ENCODE measurements at places on chromosomes 4 and X.

- no peak for DNase-seq
These were observed 105.2 kb upstream of the LRPAP1 start for GRCh38 chr4:3637326-3638016.

DNA sequence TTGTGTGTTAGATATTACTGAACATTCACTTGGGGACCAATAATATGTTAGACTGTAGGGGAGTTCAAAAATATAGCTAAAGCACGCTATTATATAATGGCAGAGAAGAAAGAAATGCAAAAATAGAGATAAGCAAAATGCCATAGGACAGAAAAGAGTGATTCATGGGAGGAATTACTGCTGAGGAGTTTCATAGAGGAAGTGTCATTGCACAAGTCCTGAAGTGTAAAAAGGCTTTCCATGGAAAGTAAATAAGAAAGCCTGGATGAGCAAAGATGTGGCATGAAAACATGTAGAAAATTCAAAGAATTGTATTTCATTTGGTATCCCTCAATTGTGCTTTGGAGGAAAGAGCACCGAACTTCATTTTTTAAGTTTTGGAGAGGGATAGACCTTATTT is 14.5 kb downstream of the HMGB2 start:
- DNase-seq, result no peak

DNA sequence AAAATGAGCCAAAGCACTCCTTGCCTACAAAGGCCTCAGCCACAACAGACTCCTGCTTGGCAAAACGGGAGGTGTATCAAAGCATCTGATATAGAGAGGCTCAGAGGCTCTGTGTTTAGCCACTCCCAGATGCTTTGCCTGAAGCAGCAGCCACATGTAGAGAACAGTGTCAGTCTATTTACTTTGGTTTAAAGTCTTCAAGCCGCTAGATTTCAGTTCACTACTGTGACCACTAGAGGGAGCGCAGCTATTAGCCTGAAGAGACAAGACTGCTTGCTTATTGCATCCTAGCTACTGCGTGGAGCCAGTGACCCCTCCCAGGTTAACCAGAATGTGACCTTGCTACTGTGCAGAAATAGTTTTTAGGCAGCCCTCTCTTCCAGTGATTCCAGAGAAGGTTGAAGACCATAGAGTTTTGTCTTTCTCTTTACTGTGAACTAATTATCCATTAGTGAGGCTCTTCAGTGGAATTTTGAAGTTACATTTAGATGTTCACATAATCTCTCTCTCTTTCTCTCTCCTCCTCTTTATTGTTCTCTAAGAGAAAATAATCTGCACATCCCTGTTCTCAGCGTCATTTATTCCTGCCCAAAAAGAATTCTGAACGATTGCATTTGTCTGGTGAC is 39.3 kb downstream of the BMP3 start:
- peak; percentile 68 for DNase-seq

GRCh38 chr4:39450618-39451017 is 8.1 kb downstream of the RPL9 start:
- no peak for DNase-seq

- DNase-seq, result no peak
These were observed 31.1 kb downstream of the ART3 start for GRCh38 chr4:76105652-76106051.

DNA sequence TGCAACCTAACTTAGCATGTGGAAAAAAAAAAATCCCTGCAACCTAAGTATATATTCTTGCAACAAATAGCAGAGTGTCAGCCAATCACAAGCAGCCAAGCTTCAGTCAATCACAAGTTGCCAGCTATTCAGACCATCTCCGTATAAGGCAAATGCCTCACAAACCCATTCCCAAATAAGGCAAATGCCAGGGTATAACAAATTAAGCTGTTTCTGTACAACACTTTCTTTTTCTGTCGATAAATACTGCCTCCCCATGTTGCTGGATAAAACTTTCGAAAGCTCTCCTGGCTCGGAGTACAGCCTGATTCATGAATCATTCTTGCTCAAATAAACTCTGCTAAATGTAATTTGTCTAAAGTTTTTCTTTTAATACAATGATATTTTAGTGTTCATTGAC is 460.7 kb upstream of the SMIM31 start:
- DNase-seq, result no peak

DNA sequence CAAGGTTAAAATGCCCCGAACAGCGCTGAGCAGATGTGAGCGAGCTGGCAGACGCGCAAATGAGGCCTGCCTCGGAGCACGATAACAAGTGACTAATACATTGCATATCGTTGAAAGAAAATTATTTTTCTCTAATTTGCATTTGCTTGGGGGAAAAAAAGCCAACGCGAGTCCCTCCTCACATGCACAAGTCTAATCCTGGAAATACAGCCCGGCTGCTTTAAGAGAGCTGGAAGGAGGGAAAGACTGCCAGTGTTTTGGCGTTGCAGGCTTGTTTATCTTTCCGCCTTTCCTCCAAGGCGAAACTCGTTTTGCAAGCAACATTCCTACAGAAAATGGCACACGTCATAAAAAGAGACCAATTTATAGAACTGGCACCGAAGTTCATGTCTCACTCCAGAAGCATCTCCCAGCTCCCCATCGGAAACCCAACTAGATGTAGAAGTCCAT is 12.6 kb downstream of the BCOR start:
- no peak for DNase-seq

- no peak for DNase-seq
These were observed 115.2 kb upstream of the TSPAN5 start for GRCh38 chr4:98773638-98774037.

Measured in activated CD8-positive, alpha-beta T cell treated with anti-CD3 and anti-CD28 coated beads, Interleukin-2, amount 10 ng/mL, durations not matched to agents 7 days and 5 days (primary cell).